ENCODE measurements at places on chromosomes 16 and 17.

DNA sequence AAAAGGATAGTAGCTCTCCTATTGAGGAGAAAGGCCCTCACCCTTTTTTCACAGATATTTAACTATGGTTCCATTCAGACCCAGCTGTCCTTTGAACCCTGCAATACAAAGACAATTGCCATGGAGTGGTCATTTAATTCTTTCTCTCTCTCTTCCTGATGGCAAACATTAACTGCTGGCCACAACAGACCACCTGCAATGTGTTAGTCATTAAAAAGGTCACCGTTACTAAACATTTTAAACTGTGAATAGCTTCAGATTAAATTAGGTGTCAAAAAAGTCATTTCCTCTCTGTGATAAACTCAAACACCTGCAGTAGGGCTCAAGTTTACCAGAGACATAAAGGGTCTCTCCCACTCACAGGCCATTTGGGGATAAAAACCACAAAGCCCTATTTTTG lies 697.2 kb downstream of the TOX3 start:
- no peak for DNase-seq

GRCh38 chr17:31486351-31487062 lies 95.0 kb downstream of the RAB11FIP4 start:
- DNase-seq, result no peak

DNA sequence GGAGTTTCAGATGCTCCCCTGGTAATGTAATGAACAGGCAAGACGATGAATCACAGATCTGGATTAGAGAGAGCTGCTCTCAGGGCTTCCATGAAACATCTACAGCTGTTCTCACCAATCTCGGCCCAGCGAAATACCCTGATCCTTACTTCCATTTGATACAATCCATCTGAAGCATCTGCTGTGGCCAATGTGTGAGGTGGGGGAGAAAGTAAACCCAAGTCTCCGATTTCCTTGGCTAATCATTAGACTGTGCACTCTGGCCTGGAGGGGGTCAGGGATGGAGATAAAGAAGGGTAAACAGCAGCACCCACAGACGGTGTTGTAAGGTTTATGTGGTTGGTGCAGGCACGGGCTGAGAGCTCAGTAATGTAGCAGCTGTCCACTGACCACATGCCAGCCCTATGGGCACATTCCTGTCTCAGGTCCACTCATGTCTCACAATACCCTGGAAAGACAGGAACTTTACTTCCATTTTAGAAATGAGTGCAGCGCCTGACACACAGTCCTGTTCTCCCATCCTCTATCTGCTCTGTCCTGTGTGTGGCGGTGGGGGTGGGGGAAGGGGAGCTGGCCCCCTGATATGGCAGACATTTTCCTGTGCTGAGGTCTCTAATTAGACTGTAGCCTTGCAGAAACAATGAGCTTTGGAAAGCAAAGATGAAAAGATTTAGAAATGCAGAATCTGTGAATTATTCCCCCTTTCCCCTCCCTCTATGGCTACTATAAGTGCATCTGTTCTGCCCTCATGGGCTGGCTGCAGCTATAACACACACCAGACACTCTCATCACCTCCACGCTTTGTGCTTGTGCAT lies 48.3 kb upstream of the ERN1 start:
- peak; percentile 37 for DNase-seq

GRCh38 chr17:44831371-44831770 lies 1.3 kb upstream of the GJC1 start:
- no peak for DNase-seq

DNA sequence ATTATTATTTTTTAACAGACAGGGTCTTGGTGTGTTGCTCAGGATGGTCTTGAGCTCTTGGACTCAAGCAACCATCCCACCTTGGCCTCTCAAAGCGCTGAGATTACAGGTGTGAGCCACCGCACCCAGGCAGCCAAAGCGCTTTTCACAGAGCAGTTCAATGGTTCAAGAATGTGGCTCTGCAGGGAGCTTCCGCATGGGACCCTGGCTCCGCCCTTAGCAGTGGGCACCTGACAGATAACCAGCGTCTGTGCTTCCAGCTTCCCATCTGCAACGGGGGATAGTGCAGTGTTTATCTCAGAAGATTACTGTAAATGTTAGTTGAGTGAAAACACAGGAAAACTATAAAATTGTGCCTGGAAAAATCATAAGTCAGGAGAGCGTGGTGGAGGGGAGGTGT lies 99.4 kb downstream of the KCNJ12 start:
- DNase-seq, result no peak

GRCh38 chr16:280005-280460 lies 358 bp upstream of the ARHGDIG start:
- no peak for DNase-seq

DNA sequence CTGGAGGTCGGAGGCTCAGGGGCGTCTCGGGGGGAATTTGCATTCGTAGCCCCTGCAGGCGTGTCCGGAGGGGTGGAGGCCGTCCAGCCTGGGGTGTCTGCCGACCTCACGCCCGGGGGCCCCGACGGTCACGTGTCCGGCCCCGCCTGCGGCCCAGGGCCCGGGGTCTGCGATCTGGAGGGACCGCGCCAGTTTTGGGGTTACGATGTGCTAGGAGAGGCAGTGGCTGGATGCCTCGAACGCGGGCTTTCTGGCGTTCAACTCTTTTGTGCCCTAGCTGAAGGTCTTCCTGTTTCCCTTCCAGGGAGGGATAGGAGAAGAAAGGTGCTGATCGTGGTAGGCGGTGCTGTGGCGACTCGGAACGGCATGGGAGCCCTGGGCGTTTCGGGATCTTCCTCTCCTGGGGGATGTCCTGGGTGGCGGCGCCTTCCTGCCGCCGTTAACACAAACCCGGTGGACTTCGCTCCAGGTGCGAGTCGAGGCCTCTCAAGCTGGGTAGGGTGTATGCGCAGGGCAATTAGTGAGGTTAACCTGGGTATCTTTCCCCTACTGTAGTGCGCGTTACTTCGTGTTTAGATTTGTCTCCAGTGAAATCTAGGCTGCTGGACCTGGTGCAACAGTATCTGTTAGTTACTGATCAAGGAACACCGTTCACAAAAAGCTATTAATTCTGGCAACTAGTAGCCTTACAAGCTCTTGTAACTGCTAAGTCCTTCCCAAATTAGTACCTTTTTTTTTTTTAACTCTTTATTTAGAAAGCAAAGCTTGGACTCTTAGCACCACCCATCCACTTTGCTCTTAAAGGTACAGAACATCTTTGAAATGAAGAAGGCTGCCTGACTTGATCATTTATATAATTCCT lies 1.3 kb downstream of the AKAP1 start:
- DNase-seq, result no peak

- no peak for DNase-seq
These were observed 20.5 kb downstream of the MNT start for GRCh38 chr17:2380226-2380922.

DNA sequence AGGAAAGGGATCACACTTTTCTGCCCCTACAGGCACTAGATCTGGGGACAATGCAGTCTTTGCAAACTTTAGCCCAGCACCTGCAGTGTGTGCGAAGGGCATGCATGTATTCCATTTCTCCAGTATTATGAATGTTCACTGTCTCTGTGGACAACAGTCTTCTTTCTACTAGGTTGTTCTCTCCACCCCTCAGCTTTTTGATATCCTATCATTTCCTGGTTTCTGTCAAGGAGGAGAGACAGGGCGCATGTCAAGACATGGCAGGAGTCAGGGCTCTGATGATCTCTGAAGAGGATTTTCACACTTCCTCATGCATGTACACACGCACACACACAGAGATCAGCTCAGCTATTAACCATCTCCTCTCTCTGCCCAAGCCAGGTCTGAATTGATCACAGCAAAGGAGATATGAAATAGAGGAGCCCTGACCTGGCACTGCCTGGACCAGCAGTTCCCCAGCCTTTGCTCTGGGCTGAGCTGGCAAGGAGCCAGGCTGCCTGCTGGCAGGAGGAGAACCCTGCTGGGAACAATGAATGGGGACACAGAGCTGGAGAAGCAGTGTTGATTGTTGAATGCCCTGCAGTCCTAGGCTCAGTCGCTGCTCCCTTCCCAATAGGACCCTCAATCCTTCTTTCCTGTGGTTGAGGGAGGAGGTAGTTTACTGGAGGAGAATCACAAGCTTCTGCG lies 2.6 kb downstream of the GPR179 start:
- DNase-seq, result no peak

- DNase-seq, result no peak
These were observed 9.9 kb downstream of the CASC3 start for GRCh38 chr17:40150276-40150675.

DNA sequence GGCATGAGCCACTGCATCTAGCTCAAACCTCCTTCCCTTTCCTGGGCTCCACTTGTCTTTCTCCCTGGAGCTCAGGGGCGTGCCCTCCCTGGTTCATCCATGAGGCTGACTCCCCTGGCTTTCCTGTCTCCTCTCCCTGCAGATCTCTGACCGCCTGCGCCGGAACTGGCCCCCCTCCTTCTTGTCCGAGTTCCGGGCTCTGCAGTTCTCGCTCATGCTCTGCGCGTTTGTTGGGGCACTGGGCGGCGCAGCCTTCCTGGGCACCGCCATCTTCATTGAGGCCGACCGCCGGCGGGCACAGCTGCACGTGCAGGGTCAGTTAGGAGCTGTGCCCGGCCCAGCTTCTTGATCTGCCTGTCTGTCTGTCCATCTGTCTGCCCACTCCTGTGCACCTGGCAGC lies 1.2 kb upstream of the LAT start:
- DNase-seq, result no peak

DNA sequence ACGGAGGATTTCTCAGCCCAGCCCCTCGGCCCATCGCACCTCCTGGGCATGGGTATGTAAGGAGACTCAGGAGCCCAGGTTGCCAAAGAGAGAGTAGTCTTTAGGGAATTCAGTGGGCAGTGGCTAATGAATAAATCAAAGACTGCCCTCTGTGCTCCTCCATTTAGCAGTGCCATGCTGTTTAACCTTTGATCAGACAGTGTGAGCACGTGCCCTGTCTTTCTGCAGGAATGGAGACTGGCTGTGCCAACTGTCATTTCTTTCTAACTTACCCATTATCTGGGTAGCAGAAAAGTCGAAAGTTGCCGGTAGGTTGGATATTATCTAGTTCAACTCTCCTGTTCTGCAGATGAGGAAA lies 62.4 kb downstream of the CDRT4 start:
- DNase-seq, result no peak

- DNase-seq, result peak; percentile 5
These were observed 616.0 kb upstream of the CDH11 start for GRCh38 chr16:65737831-65738230.

DNA sequence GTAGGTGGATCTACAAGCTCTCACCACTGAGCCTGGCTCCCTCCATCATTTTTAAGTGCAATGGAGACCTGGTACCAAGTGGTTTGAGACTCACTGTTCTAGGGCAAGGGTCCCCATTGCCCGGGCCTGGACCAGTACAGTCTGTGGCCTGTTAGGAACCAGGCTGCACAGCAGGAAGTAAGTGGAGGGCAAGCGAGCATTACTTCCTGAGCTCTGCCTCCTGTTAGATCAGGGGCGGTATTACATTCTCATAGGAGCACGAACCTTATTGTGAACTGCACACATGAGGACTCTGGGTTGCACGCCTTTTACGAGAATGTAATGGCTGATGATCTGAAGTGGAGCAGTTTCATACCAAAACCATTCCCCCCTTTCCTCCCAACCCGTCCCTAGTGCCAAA lies 6.8 kb upstream of the ZNF594 start:
- no peak for DNase-seq

- DNase-seq, result peak; percentile 32
These were observed 48.0 kb downstream of the SHCBP1 start for GRCh38 chr16:46573008-46573833.

- DNase-seq, result no peak
These were observed 70.1 kb downstream of the SREBF1 start for GRCh38 chr17:17766744-17767120.

DNA sequence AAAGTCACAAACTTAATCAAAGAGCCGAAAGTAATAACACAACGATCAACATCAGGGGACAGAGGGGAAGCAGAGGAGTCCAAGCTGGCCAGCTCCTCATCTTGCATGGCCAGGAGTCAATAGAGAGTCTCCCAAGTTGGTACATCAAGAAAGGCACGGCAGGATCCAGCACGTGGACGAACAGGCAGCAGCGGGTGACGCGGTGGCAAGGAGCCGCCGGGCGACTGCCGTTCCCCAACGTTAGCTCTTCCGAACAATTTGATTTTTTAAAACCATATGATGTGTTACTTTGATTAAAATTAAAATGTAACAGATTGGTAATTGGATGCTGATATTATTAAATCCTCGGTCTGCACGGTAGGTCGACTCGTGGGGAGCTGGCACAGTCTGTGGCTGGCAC lies 81.8 kb upstream of the DOC2B start:
- DNase-seq, result no peak

DNA sequence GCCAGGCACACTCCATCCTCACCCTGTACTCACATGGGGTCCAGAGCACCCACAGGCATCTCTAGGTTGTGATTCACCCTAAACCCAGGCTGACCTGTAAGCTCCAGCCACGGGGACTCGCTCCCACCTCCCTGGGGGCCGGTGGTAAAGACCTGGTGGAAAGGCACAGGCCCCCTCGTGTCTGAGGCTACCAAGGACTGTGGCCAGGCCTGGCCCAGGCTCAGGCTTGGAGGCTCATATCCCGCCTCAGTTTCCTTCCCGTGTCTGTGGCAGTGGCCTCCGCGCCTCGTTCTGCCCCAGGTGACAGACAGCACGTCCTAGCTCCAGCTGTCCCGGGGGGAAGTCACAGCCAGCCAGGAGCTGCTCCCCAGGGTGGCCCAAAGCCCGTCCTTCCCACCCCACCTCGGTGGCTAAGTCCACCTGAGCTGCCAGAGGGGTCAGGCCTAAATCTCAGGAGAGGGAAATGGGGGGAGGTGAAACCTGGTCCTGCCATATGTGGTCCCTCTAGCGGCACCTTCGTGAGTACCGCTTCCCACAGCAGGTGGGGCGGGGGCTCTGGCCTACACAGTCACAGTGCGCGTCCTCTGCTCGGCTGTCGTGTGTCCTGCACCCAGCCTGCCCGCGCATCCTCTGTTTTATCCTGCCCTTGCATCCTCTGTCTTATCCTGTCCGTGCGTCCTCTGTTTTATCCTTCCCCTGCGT lies 12.6 kb downstream of the CDH15 start:
- no peak for DNase-seq

- no peak for DNase-seq
These were observed 12.2 kb downstream of the UNC119 start for GRCh38 chr17:28540231-28540630.

- no peak for DNase-seq
These were observed 39.3 kb downstream of the SMPD3 start for GRCh38 chr16:68408967-68409366.

DNA sequence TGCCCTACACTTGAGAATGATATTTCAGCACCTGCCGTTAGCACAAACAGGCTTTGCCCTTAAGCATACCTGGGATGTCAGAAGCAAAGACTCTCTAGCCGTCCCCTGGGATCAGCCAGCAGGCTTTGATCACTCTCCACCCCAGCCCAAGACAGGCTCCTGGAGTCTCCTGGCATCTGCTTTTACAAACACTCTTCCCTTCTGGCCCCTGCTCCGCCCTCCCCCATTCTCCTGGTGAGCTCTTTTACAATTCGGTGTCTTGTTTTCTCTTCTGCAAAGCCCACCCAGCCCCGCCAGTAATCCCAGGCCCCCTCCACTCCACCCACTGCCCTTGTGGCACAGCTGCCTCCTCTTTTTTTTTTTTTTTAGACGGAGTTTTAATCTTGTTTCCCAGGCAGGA lies 50.4 kb downstream of the KATNIP start:
- no peak for DNase-seq

GRCh38 chr16:3687021-3687420 lies 30.3 kb downstream of the TRAP1 start:
- DNase-seq, result no peak

GRCh38 chr17:66508896-66509844 lies 206.8 kb downstream of the PRKCA start:
- DNase-seq, result peak; percentile 79

- no peak for DNase-seq
These were observed 21.3 kb downstream of the ADGRG5 start for GRCh38 chr16:57563761-57564160.

Measured in fibroblast of upper back skin (primary cell).